ENCODE measurements at places on chromosomes 1 and 21.
A peak's percentile ranks its signal among the peaks of the same experiment; 100 is the strongest.

GRCh38 chr1:43938892-43939587 lies 5.4 kb downstream of the ARTN start:
- H3K36me3 ChIP-seq: no peaks in the 10 kb centered on the region
- H3K27me3 ChIP-seq: no peaks in the 10 kb centered on the region
- no peak overlapping the region for H3K4me3 ChIP-seq
- H3K27ac ChIP-seq: peak overlapping the region; percentile 22

DNA sequence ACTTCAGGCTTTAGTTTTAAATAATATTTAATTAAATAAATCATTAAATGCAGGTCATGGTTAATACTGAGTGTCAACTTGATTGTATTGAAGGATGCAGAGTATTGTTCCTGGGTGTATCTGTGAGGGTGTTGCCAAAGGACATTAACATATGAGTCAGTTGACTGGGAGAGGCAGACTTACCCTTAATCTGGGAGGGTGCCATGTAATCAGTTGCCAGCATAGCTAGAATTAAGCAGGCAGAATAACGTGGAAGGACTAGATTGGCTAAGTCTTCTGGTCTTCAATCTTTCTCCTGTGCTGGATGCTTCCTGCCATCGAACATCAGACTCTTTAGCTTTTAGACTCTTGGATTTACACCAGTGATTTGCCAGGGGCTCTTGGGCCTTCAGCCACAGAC lies 85.3 kb downstream of the MAP3K21 start:
- H3K27me3 ChIP-seq: no peaks in the 10 kb centered on the region
- H3K4me3 ChIP-seq: no peak overlapping the region
- peaks cover 17% of the 10 kb centered on the region for H3K36me3 ChIP-seq
- DNase-seq: no peak

DNA sequence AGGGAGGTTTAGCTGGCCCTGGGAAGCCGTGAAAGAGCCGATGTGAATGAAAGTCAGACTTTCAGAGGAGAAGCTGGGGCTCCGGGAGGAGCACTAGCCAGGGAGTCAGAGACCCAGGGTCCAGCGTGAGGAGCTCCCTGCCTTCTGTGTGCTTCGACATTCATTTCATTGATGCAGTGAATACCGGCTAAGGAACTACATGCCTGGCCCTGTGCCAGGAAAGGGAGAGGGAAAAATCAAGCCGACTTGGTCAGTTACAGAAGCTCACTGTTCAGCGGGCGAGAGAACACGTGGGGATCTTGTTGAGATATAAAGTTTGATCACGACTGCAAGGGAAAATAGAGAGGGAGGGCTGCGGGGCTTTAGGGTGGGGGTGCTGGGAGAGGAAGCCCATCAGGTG lies 76.7 kb upstream of the RUNX3 start:
- H3K27ac ChIP-seq: no peak overlapping the region
- no peaks in the 10 kb centered on the region for H3K27me3 ChIP-seq
- no peak overlapping the region for H3K4me3 ChIP-seq
- peaks cover 23% of the 10 kb centered on the region for H3K4me1 ChIP-seq
- H3K36me3 ChIP-seq: no peaks in the 10 kb centered on the region

GRCh38 chr1:163885510-163885909 lies 563.8 kb downstream of the NUF2 start:
- H3K36me3 ChIP-seq: no peaks in the 10 kb centered on the region
- peaks cover 10% of the 10 kb centered on the region for H3K4me1 ChIP-seq
- no peak overlapping the region for H3K4me3 ChIP-seq
- no peak for DNase-seq
- no peak overlapping the region for H3K27ac ChIP-seq

DNA sequence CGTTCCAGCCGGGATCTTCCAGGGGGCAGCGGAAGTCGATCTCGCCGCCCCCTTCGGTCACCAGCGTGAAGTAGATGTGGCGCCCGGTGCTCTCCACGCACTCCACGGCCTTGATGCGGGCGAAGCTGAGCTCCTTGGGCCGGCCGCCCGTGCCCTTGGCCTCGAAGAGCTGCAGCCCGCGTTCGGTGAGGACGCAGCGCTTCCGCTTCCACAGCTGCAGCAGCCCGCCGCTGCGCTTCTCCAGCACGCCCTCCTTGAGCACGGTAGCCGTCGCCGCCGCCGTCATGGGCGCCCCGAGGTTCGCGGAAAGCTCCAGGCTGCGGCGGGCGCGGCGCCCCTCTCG lies 516 bp downstream of the PHLDA3 start:
- no peak overlapping the region for H3K27ac ChIP-seq
- DNase-seq: peak; percentile 50
- peaks cover 32% of the 10 kb centered on the region for H3K4me1 ChIP-seq
- H3K27me3 ChIP-seq: peaks cover 38% of the 10 kb centered on the region

- no peaks in the 10 kb centered on the region for H3K27me3 ChIP-seq
- no peaks in the 10 kb centered on the region for H3K36me3 ChIP-seq
- H3K4me3 ChIP-seq: no peak overlapping the region
- H3K27ac ChIP-seq: no peak overlapping the region
Measured at GRCh38 chr1:102896286-102896685, 212.0 kb downstream of the COL11A1 start.

DNA sequence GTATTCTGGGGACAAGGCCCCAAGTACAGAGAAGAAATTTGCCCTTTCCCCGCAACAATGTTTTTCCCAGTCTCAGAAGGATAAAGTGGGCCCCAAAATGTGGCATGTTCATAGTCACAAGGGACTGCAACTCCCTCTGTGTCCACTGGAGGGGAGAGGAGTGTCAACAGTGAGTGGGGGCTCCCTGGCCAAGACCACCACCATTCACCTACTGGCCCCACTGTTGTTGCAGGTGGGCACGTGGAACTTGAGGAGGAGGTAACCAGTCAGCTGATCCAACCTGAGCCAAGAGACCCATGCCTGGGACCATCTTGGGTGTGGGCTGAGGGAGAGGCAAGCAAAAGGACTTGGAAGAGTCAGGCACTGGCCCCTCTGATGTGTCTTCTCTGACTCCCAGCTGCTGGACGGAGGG lies 777 bp downstream of the NUDT17 start:
- peak; percentile 59 for DNase-seq
- peaks cover 31% of the 10 kb centered on the region for H3K36me3 ChIP-seq
- peaks cover 3% of the 10 kb centered on the region for H3K4me1 ChIP-seq
- H3K27me3 ChIP-seq: no peaks in the 10 kb centered on the region
- H3K27ac ChIP-seq: no peak overlapping the region

DNA sequence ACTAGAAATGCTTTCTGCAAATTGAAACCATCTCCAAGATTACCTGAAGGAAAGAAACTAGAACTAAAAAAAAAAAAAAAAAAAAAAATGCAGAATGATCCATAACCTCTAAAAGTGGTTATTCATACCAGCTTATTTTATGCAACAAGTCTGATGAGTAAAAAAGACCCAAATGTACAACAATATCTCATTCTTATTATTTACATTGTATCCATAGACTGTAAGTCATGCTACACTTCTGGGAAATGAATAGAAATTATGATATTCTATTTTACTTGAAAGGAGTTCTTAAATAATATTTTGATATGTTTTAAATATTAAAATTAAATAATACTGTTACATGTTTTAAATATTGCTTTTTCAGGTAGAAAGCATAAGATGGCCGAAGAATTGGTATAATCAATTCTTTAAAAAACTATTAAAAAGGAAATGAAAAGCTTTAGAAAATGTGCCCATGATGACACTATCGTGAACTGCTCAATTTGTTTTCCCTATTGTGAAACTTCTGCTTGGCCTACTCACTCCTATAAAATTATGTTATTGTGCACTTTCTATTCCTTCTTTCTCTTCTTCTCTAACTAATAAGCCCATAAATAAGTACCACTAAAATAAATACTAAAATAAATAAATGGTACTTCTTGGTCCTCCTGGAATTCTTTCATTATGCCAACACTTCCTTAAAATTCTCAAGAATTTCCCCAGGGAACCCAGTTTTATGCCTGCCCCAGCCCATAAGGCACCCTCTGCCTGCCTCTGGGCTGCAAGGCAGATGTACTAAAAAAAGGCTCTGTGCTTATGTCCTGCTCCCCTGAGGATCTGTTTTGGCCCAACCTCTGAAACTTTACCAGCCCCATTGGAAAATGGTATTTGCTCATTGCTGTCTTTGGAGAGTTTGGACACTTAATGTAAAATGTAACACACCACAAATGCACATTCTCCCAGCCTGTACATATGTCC lies 18.1 kb downstream of the SAMSN1 start:
- H3K4me3 ChIP-seq: no peak overlapping the region
- H3K27me3 ChIP-seq: no peaks in the 10 kb centered on the region
- no peaks in the 10 kb centered on the region for H3K36me3 ChIP-seq
- H3K4me1 ChIP-seq: 0 out of 2 replicates have a peak, but pooled peaks cover 2% of the 10 kb centered on the region
- no peak overlapping the region for H3K27ac ChIP-seq
- DNase-seq: no peak

GRCh38 chr1:191261111-191261510 lies 783.4 kb upstream of the BRINP3 start:
- H3K27me3 ChIP-seq: no peaks in the 10 kb centered on the region
- H3K27ac ChIP-seq: no peak overlapping the region
- H3K36me3 ChIP-seq: no peaks in the 10 kb centered on the region
- no peak for DNase-seq
- no peaks in the 10 kb centered on the region for H3K4me1 ChIP-seq
- H3K4me3 ChIP-seq: no peak overlapping the region

DNA sequence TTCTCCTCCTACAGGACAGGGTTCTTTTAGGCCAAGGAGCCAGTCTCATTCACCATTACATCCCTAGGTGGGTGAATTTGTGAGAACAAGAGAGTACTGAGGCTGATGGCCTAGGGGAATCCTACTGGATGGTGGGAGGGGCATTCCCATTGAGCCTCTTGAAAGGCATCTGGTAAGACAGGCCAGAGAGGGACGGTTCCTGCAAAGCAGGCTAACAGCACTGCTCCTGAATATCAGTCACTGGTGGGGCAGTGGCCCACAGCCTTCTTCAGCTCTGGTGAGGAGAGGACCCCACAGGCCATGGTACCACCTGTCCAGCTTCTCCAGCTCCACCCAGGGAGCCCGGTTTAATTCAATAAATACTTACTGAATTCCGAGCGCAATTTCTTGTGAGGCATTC lies 125.9 kb upstream of the EDN2 start:
- no peak for DNase-seq
- no peaks in the 10 kb centered on the region for H3K4me1 ChIP-seq
- H3K4me3 ChIP-seq: no peak overlapping the region
- no peak overlapping the region for H3K27ac ChIP-seq
- no peaks in the 10 kb centered on the region for H3K36me3 ChIP-seq

GRCh38 chr1:212981571-212982328 lies 31.4 kb downstream of the VASH2 start:
- H3K4me1 ChIP-seq: peaks cover 87% of the 10 kb centered on the region

DNA sequence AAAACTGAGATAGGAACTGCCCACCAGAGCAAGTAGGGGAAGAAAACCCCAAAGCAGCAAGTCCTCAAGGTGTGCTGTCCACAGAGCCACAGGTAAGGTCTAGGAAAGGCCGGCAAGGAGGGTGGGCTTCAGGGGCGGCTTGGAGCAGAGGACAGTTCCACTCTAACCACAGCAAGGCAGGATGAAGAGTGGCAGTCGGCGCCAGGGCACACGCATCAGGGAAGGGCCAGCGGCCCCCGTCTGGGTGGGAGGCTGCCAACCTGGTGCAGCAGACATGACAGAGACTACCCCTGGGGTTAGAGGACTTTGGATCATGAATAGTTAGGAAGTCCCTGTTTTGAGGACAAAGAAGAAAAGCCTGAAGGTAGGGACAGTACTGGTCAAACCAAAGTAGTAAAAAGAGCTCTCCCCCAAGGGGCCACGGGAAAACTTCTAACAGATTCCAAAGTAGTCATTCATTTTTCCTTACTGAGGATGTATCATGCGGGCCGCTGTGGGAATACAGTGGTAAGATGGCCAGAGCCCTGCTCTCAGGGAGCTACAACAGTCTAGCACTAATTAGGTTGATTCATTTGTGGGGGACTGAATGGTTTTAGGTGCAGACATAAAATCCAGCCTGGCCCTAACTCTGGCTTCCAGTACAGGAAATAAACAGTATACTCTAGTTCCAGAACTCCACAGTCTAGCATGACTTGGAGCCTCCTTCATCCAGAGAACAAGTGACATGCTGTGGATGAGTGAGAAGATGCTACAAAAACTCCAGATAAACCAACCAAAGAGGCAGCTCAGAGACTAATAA lies 3.5 kb upstream of the RAP1GAP start:
- H3K4me1 ChIP-seq: peaks cover 28% of the 10 kb centered on the region
- DNase-seq: no peak
- H3K36me3 ChIP-seq: no peaks in the 10 kb centered on the region
- H3K27ac ChIP-seq: 0 out of 2 replicates have a peak overlapping the region, but pooled peaks have one; percentile 50

DNA sequence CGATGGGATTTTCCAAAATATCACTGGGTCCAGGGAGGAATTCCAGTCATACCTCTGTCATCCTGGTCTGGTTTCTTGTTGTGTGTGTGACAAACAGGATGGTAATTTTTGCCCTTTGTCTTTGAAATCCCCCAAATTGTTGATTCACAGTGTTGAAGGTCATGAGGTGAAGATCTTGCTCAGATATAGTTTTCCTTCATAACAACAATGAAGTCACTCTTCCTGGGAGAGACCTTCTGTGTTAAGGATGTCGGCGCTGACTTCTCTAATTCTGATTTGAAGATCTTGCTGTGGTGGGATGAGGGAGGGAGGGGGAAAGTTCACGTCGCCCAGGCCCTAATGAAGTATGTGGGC lies 32.2 kb upstream of the MPZL1 start:
- no peak for DNase-seq
- H3K4me1 ChIP-seq: peaks cover 26% of the 10 kb centered on the region
- H3K27me3 ChIP-seq: peaks cover 5% of the 10 kb centered on the region
- no peak overlapping the region for H3K27ac ChIP-seq

DNA sequence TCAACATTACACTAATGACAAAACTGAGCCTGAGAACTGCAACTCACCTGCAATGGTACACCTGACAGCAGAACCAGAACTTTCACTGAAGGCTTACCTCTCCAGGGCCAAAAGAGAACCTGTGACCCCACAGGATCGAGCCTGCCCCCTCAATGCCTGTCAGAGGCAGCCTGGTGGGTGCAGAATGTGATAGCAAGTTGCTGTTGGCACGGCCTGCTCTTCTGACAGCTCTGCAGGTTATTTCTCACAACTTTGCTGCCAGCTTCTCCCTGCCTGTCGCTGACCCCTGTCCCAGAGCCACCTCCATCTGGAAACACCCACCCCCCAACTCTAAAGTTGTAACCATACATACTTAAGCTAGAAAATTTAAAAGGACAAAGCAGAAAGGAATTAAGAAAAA lies 35.2 kb downstream of the HIVEP3 start:
- peaks cover 17% of the 10 kb centered on the region for H3K4me1 ChIP-seq
- no peak overlapping the region for H3K4me3 ChIP-seq
- H3K27ac ChIP-seq: no peak overlapping the region

DNA sequence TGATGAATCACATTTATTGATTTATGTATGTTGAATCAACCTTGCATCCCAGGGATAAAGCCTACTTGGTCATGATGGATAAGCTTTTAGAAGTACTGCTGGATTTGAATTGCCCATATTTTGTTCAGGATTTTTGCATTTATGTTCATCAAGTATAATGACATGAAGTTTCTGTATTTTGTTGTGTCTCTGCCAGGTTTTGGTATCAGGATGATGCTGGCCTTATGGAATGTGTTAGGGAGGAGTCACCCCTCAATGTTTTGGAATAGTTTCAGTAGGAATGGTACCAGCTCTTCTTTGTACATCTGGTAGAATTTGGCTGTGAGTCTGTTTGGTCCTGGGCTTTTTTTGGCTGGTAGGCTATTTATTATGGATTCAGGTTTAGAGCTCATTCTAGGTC lies 1643.1 kb upstream of the B3GALT2 start:
- no peaks in the 10 kb centered on the region for H3K4me1 ChIP-seq
- H3K27me3 ChIP-seq: no peaks in the 10 kb centered on the region
- no peak for DNase-seq
- no peaks in the 10 kb centered on the region for H3K36me3 ChIP-seq

- H3K27me3 ChIP-seq: no peaks in the 10 kb centered on the region
- no peak overlapping the region for H3K27ac ChIP-seq
- H3K4me3 ChIP-seq: no peak overlapping the region
- H3K36me3 ChIP-seq: no peaks in the 10 kb centered on the region
- peaks cover 8% of the 10 kb centered on the region for H3K4me1 ChIP-seq
Measured at GRCh38 chr1:98001764-98002163, 80.9 kb upstream of the DPYD start.
